ENCODE measurements at places on chromosomes 6 and 20.
A peak's percentile ranks its signal among the peaks of the same experiment; 100 is the strongest.

DNA sequence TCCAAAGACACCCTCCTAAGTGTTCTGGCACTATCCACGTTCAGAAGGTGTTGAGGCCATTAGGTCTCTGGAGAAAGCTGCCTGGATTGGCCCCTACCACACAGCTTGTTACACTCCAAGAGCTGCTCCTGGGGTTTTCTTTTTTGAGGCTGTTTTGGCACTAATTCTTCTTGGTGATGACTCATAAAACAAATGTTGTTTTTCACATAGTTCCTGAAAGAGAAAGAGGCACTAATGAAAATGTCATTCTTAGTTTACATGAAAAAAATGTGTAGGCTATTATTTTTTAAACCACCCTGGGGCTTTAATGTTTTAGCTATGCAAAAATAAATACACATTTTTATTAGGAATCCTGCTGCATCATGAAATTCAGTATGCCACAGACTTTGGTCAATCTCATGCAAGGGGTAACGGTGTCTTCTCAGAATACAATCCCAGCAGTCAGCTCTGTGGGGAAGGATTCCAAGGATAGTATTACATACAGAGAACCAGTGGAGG, 38.1 kb downstream of the TBPL1 start:
- no peak for DNase-seq

- no peak for DNase-seq
Measured at GRCh38 chr20:35018590-35019371, 63.1 kb downstream of the MYH7B start.

DNA sequence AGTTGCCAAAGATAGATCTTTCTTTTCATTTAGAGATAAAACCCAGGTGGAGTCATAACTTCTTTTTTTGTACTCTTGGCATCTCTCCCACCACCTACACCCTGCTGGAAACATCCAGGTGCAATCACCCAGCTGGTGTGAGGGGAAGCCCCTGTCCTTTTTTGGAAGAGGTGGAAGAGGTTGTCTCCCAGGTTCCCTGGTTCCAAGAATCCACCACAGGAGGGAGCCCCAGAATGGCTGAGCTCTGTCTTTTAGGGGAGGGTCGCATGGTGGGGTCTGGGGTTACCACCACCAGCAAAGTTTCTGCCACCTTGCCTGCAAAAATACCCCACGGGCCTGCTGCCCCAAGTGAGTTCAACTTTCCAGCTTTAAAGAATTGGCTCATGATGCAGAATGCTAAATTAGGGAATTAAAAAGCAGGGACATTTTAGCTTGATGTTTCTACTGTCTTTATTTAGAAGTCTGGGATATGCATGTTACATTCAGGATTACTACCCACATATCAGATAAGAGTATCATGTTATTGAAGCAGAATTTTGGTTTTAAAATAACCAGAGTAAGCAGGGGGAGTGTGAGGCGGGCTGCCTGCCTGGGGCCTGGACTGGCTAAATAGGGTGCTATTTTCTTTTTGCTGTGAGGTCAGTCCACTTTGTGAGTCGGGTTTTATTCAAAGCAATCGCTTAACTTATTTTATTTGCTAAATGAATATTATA, 11.0 kb downstream of the SMOC2 start:
- no peak for DNase-seq

GRCh38 chr20:6311097-6311496, 188.3 kb upstream of the FERMT1 start:
- DNase-seq, result no peak

- DNase-seq, result no peak
Measured at GRCh38 chr6:156256161-156256560, 521.0 kb upstream of the ARID1B start.

DNA sequence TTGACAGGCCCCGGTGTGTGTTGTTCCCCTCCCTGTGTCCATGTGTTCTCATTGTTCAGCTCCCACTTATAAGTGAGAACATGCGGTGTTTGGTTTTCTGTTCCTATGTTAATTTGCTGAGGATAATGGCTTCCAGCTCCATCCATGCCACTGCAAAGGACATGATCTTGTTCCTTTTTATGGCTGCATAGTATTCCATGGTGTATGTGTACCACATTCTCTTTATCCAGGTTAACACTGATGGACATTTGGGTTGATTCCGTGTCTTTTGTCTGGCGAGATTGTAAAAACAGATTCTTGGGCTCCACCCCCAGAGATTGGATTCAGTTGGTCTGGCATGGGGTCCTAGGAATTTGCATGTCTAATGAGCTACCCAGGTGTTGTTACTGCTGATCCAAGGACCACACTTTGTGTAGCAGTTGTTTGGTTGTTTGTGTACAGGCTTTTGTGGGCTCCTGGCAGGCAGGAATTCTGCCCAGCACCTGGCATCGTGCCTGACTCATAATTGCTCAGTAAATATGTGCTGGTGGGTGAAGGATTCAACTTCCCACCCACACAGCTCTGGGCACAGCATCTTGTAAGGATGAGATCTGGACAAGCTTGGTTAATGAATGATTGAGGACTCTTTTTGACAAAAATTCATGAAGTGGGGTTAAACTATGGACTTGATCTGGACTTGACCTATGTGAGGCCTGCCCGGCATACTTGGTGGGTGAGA, 5.2 kb downstream of the TOX2 start:
- no peak for DNase-seq

GRCh38 chr20:709423-709822, 33.8 kb upstream of the SCRT2 start:
- no peak for DNase-seq

- DNase-seq, result no peak
Measured at GRCh38 chr6:167394339-167394738, 69.5 kb downstream of the TTLL2 start.

DNA sequence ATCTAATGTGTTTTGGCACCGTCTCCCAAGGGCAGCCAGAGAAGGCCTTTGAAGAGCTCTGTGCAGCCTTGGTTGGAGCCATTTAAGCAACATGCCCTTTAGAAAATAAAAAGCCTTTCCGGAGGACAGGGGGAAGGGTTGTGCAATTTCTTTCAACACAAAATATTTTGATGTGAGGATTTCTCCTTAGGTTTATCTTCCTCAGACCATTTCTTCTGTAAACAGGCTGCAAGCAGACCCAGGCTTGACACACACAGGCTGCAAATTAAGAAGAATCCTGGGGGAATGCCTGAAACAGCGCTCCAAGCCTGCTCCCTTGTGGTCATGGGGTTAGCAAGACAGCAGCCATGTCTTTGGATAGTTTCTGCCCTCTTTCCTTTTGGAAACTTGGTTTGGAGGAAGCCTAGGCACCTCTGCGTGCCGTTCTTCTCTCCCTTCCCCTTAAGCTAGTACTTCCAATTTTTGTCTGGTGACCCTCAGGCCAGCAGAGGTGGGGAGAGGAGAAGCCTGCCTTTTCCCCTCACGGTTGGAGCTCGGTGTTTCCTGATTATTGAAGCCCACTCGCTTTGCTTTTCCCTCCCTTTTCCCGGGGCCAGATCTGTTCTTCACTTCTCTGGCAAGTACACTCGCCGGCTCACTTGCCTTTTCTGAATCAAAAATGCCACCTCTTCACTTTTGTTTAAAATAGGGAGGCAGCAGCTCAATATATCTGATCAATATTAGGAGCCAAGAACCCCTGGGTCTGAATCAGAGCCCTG, 39.6 kb upstream of the NOX3 start:
- no peak for DNase-seq

DNA sequence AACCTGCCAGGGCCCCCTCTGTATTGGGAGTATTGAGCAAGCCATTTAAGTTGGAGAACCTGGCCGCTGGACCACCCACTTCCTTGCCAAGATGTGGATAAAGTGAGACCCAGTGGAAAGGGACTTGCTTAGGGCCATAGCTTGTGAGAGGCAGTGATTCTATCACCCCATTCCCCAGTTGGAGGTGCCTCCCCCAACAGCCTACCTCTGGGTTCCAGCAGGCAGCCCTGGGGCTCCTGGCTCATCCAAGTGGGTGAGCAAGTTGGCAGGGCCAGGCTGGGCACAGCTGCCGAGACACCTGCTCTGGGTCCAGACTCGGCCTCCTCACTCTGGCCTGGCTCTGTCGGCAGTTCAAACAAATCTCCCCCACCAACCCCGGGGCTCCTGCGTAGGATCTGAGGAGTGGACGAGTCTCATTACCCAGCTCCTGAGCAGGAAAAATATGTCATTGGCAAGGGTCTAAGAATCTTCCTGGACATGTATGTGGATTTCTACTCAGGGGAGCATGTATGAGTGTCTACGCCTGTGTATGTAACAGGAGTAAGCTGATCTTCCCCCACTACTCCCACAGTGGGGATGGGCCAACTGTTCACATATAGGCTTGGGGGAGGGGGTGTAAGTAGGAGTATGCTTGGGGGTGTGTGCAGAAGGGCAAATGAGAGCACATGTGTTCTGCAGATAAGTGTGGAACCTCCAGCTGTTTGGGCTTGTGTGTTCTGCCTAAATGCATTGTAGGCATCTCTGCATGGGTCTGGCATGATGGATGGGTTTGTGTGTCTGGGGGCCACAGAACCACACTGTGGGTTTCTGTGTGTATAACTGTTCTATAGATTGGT, 1.9 kb downstream of the ID1 start:
- peak; percentile 50 for DNase-seq

DNA sequence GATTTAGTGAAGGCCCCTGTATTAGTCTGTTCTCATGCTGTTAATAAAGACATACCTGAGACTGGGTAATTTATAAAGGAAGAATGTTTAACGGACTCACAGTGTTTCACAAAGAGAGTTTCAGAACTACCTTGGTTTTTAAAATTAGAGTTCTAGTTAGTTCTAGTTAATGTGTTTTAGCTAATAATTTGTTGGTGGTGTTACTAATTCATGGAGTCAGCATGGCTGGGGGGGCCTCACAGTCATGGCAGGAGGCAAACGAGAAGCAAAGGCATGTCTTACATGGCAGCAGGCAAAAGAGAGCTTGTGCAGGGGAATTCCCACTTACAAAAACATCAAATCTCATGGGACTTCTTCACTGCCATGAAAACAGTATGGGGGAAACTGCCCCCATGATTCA, 12.0 kb upstream of the SLC17A3 start:
- DNase-seq, result no peak

All from NCI-H187 (cell line).